ENCODE measurements at places on chromosomes 13 and 19.

DNA sequence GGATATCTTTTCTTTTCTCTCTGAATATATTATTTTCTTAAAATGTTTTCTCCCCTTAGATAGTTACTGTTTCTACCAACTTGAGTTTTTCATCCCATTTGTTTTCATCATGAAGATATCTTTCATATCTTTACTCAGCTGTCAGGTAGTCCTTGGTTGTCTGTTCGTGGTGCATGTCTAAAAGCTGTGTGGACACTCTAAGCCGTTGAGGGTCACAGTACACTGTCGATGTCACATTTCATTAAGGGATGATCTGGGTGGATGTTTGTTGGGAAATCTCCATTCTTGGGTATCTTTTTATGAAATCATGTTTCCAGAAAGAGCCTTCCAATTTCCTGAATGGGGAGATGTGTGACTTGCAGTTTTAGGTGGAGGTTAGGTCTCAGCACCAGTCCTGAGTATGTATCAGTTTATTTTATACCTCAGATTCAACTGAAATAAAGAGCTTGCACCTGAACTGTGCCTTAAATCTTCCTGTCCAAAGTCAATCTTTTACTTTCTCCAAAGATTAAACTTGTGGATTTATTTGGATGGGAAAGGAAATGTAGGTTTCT lies 23.2 kb downstream of the ZMYM2 start:
- no peak for DNase-seq

GRCh38 chr19:18137657-18138339 lies 15.2 kb upstream of the PIK3R2 start:
- no peak for DNase-seq

DNA sequence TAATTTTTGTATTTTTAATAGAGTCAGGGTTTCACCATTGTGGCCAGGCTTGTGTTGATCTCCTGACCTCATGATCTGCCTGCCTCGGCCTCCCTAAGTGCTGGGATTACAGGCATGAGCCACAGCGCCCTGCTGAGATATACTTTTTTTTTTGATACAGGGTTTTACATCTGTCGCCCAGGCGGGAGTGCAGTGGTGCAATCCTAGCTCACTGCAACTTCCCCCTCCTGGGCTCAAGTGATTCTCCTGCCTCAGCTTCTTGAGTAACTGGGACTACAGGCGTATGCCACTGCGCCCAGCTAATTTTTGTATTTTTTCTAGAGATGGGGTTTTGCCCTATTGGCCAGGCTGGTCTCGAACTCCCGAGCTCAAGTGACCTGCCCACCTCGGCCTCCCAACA lies 2.0 kb downstream of the COLGALT1 start:
- no peak for DNase-seq

- no peak for DNase-seq
Measured at GRCh38 chr19:38942471-38943181, 11.9 kb downstream of the MRPS12 start.

GRCh38 chr13:108302279-108302678 lies 32.8 kb downstream of the TNFSF13B start:
- no peak for DNase-seq

GRCh38 chr13:40600149-40600751 lies 66.2 kb downstream of the FOXO1 start:
- DNase-seq, result no peak

- DNase-seq, result no peak
Measured at GRCh38 chr13:113588394-113589111, 4.0 kb downstream of the TFDP1 start.

- DNase-seq, result no peak
Measured at GRCh38 chr19:49437231-49437630, 4.1 kb downstream of the SLC17A7 start.

DNA sequence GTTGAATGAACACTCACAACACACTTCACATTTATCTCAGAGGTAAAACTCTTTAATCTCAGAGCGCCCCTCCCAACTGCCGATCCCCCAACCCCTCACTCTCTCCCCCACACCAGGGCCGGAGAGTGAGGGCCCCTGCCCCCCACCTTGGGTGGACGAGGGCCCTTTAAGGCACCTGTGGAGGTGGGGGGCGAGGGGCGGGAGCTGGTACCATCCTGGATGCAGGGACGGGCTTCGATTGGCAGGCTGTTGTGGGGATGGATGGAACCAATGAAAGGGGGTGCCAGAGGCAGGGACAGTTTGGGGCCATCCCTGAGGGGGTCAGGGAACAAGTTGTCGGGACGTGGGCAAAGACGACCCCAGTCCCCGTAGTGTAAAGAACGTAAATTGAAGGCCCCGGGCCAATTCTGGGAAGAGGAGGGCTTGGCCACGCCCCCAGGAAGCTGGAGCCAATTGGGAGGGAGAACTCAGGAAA lies 1.7 kb upstream of the PNKP start:
- DNase-seq, result no peak

- no peak for DNase-seq
Measured at GRCh38 chr19:825897-826644, 1.6 kb upstream of the AZU1 start.

GRCh38 chr13:45747071-45747470 lies 45.0 kb downstream of the CBY2 start:
- no peak for DNase-seq

GRCh38 chr19:49823472-49823871 lies 5.4 kb downstream of the MED25 start:
- DNase-seq, result no peak

DNA sequence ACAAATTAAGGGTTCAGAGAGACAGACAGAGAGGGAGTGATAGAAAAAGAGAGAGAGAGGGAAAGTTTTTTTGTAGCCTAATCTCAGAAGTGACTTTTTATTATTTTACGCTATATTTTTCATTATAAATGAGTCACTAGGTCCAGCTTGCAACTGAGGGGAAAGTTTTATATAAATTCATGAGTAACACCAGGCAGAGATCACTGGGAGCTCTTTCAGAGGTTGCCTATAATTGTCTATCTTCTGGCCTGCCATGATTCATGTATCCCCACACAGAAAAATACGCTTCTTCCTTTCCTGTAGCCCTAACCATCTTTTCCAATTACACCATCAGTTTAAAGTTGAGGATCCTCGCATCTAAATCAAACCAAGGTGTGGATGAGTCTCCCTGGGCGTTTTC lies 467.9 kb downstream of the SLITRK1 start:
- DNase-seq, result no peak

- no peak for DNase-seq
Measured at GRCh38 chr19:42078058-42078457, 2.1 kb downstream of the ZNF574 start.

- DNase-seq, result no peak
Measured at GRCh38 chr13:113458253-113459065, 5.2 kb upstream of the ADPRHL1 start.

DNA sequence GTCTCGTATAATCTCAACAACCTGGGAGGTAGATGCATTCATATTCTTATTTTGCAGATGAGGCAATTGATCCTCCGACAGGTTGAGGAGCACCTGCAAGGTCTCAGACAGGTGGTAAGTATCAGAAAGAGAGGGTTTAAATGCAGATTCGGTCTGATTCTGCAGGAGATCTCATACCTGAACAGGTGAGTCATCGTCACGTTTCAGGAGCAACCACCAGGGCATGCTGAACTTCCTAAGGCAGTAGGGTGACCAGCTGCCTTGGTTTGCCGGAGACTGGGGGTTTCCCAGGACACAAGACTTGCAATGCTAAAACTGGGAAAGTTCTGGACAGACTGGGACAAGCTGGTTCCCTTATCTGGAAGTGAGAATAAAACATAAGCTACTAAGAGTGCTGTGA lies 68.8 kb upstream of the TSHZ3 start:
- no peak for DNase-seq

DNA sequence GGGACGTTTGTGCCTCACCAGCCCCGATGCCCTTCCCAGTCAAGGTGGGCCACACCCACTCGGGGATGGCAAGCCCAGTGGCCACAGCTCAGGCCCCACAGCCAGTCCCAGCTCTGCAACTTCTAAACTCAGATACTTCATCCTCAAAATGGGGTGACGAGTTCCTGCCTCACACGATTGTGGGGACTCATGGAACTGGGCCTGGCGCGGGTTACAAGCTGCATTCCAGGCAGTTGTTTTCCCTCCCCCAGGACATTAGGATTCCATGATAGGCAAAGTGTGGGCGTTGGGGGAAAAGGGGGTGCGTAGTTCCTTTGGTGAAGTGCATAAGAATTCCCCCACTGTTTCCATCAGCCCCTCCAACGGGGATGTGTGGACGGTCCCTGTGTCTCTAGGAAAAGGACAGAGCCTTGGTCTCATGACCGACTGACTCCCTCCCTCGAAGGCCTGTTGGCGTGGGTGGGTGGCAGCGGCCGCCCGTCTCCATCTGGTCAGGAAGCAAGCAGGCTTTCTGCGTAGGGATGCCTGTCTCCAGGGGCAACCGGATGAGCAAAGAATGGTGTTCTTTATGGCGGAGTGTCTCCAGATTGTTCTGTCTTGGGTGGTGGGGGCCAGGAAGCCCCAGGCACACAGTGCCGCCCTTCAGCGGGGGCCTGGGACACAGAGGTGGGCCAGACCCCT lies 21.1 kb upstream of the NPAS1 start:
- no peak for DNase-seq

GRCh38 chr13:90416519-90416918 lies 931.0 kb upstream of the MIR17HG start:
- no peak for DNase-seq

GRCh38 chr19:29482855-29483640 lies 42.7 kb upstream of the VSTM2B start:
- DNase-seq, result no peak

DNA sequence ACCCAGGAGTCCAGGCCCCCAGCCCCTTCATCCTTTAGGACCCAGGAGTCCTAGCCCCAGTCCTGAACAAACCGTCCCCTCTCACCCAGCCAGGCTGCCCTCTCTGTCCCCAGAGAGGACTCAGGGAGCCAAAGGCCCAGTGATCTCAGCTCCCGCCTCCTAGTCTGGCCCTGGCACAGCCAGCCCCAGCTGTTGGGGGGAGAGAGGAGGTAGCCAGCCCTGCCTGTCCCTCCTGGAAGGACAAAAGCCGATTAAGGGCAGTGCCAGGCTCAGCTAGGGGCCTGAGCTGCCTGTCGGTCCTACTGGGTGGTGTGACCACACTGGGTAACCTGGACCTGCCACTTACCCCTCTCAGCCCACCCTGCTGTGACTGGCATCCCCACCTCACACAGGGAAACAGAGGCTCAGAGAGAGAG lies 14.5 kb downstream of the LIPE start:
- no peak for DNase-seq

DNA sequence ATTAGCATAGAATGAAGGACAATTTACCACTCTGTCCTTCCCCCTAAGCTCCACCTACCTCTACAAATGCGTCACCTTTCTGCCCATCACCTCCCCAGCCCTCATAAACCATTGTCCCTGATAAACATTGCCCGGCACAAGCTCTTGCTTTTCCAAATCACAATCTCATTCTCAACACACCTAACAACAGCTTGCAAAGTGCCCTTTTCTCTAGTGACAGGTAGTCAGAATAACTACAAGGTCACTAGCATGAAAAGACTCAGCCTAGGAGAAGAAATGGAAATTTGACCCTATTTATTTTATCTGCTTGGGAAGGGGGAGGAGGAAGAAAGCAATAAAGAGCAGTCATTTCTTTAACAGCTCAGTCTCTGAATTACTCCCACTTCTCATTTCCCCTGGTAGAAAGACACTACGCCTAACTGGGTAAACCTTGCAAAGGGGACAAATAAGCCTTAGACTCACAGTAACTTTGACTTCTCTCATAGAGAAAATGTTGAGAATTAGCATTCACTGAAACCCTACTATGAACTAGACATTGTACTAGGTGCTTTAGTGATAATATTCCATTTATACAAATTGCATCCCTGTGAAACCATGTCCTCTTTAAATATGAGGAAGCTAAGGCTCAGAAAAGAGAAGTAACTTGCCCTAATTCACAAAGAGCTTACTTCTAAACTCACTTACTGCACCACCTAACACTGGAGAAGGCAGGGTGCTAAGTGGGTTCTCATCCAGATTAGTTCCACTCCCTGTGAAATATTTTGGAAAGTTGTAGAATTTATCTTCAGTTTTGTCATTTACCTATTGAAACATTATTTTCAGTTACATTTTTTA lies 116.2 kb upstream of the FNDC3A start:
- DNase-seq, result no peak

DNA sequence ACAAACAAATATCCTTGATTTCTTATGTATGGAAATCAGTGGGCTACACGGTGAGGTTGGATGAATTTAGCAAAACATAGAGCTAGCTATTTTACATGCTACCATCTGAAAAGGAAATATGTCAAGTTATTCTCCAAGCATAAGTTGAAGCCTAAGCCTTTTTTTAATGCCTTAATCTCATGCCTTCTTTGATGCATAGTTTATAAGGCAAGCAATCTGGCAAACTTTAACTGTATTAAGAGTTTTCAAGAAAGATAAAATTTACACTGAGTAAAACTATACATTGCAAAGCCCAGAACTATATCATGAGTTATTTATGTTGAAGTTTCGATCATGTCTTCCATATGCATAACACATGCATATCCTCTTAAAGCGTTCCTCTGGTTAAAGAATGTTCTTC lies 85.0 kb upstream of the ATXN8OS start:
- DNase-seq, result no peak

DNA sequence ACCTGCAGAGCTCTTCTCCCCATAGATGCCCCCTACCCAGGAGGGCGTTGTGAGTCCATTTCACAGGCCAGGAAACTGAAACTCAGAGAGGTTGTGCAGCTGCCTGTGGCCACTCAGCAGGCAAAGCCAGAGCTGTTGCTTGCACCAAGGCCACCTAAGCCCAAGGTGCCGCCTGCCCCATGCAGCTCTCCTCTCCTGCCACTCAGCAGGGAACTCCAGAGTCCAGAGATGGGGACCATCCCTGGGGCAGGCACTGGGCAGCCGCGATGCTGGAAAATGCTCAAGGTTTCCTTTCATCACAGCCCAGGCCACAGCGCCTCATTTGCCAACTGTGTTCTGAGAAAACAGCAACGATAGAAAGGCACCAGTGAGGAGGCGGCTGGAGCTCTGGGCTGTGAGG lies 41.0 kb upstream of the PEPD start:
- DNase-seq, result no peak

- DNase-seq, result no peak
Measured at GRCh38 chr19:14528419-14529253, 758 bp upstream of the TECR start.

DNA sequence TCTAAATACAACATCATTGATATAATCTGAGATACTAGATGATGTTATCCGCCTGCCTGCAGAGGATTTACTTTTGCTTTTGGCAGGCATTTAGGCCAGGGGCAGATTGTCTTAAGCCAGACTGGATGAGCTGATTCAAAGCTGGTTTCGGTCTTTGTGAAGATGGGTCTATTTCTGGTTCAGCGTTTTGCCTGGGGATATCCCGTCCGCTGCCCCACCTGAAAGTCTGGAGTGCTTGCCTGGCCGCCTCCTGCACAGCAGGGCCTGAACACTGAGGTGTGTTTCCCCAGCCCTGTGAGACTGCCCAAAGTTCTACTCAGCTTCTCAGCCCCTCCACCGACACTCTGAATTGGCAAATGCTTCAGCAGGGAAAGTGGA lies 149.7 kb downstream of the KATNAL1 start:
- DNase-seq, result no peak

- DNase-seq, result no peak
Measured at GRCh38 chr19:3970313-3970807, 539 bp downstream of the DAPK3 start.

DNA sequence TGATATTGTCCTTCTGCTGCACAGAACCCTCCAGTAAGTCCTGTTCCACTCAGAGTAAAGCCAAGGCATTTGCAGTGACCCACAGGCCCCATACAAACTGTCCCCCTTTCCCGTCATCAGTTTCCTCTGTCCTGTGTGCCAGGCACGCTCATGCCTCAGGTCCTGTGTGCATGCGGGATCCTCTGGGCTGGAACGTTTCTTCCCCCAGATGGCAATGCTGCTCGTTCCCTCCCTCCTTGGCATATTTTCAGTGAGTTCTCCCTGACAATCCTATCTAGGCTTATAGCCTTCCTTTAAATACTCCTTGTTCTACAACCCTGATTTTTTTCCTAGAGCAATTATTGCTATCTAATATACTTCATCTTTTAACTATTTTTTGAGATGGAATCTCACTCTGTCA lies 5.7 kb downstream of the OPA3 start:
- DNase-seq, result no peak
